Lung microvascular endothelial cell (primary cell): ENCODE measurements at places on chromosomes 6 and 20.
A peak's percentile ranks its signal among the peaks of the same experiment; 100 is the strongest.

- no peak for DNase-seq
Observed at GRCh38 chr6:116624036-116624805, 7.9 kb downstream of the RSPH4A start.

DNA sequence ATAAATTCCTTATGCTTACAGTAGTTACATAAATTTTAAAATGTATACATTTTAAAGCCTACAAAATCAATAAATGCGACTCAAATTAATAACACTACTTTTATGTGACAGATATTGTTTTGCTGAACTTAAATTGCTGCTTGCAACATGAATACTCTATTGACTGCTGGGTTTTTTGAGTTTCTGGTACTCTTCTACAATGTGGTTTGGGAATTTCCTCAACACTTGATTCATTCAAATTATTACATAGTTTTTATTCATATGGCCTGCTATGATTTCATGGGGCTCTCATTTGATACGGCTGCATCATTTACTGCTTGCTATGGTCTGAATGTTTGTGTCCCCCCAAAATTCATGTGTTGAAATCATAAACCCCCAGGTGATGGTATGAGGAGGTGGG lies 2.3 kb upstream of the TXLNB start:
- DNase-seq, result no peak

DNA sequence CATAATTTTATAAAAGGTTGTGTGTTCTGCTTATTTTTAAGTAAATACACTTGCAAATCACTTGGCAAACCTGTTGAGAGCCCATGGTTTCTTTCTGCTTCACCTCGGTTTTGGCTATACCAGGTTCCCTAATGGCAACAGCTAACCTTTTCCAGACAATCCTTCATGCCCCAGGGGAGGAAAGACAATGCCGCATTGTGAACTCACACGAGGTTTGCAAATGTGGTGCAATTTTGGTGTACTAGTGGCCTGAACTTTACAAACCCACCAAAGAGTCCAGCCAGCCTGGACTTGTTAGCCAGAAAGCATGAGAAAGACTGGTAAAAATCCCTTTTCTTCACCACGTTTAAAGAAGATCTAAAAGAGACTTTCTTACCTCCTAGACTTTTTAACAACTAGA lies 84.8 kb upstream of the SOX4 start:
- no peak for DNase-seq

- peak; percentile 7 for DNase-seq
Observed at GRCh38 chr6:85537055-85537494, 56.6 kb downstream of the SNX14 start.

- no peak for DNase-seq
Observed at GRCh38 chr6:15841937-15842726, 179.3 kb upstream of the DTNBP1 start.

GRCh38 chr6:161181121-161181520 lies 92.7 kb downstream of the AGPAT4 start:
- no peak for DNase-seq

DNA sequence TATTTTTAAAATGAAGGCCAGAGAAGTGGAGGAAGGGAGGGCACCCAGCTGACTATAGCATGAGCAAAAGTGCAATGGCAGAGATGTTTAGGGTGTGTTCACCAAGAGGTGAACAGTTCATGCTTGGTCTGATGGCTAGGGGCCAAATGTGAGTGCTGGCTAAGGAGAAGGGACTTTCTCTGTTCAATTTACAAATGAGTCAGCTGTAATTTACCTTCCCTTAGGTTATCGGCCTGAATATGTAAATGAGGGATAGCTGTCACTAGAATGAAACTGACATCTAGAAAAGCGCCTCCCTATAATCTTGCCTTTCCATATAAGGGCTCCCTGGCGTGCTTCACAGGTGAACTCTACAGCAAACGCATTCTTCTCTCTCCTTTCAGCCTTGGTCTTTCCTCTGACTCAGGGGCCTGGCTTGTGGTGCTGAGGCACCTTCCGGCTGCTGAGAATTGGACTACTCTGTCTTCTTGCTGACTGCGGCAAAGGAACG lies 114.7 kb upstream of the BACH2 start:
- no peak for DNase-seq

DNA sequence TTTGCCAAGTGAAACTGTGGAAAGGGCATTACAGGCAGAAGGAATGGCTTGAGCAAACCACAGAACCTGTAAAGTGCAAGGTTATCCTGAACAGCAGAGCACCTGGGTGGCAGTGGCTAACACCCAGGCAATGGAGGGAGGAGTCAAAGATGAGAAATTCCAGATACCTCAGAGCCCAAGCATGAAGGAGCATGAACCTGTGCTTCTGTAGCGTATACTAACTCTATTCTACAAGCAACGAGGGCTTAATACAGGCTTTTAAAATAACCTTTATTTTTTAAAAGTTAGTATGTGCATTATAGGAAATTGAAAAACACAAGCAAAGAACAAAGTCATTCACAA lies 77.0 kb downstream of the CNBD2 start:
- DNase-seq, result no peak

GRCh38 chr20:62427172-62428001 lies at the start of gene RBBP8NL:
Gene RBBP8NL (minus strand): TSS chr20:62427539. CDS start chr20:62419647, 7,892 bp downstream.
- no peak for DNase-seq

- DNase-seq, result peak; percentile 67
Observed at GRCh38 chr20:35617397-35618262, 2.0 kb downstream of the SPAG4 start.

GRCh38 chr6:75089151-75089897 lies 116.5 kb downstream of the COL12A1 start:
- no peak for DNase-seq

DNA sequence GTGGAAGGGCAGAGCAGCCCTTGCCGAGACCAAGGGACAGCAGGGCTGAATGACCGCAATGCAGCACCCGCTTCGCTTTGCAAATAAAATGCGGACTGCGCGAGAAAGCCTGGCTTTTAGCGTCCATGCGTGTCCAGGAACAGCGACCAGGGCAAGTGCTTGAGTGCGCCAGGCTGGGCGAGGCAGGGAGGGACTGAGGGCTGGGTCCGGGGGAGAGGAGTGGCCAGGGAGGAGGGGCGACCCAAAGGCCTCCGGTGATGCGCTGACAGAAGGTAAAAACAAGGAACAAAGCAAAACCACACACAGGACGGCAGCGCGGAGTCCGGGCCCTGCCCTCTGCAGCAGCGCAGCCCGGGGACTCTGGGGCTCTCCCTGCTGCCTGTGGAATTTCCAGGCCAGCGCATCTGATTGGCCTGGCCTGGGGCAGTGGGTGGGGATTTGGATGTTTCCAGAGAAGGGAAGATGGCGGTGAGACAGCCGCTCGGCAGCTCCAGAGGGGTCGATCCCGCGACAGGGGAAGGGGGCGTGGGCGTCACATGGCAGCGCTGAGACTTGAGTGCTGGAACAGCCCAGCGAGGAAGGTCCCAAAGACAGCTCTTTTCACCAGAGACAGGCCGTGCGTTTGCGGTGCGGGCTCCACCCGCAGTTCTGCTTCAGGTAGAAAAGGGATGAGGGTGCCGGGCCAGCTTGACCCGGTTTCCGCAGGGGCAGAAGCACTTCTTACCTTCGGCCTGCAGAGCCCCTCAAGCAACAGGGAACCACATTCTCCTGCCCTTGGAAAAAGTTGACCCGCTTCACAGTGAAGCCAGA lies 51.8 kb downstream of the SSR1 start:
- peak; percentile 84 for DNase-seq
